ENCODE measurements at places on chromosomes 16 and 17.

GRCh38 chr16:8919934-8920462, 37.8 kb downstream of the LITAFD start:
- DNase-seq: no peak

GRCh38 chr17:80921159-80921558, 70.5 kb upstream of the CHMP6 start:
- DNase-seq: no peak

DNA sequence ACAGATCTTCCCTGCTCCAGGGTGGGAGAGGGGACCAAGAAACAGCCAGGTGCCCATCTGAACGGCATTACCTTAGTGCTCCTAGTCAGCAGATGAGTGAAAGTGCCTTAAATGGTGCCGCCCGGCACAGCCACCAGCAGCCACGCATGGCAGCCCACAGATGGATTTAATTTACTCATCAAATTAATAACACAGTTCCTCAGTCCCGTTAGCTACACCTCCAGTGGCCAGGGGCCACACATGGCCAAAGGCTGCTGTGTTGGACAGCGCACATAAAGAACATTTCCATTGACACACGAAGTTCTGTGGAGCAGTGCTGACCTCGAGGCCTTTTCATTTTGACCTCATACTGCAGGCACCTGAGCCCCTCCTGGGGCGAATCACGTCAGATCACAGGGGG, 166.3 kb downstream of the CMIP start:
- DNase-seq: no peak

- no peak for DNase-seq
These were observed at the start of gene TRPV2 for GRCh38 chr17:16415031-16415924. TRPV2 (plus strand) TSS chr17:16415571; CDS start chr17:16417669, 2,098 bp downstream.

GRCh38 chr16:84357191-84357651, 11.1 kb upstream of the ATP2C2 start:
- no peak for DNase-seq

DNA sequence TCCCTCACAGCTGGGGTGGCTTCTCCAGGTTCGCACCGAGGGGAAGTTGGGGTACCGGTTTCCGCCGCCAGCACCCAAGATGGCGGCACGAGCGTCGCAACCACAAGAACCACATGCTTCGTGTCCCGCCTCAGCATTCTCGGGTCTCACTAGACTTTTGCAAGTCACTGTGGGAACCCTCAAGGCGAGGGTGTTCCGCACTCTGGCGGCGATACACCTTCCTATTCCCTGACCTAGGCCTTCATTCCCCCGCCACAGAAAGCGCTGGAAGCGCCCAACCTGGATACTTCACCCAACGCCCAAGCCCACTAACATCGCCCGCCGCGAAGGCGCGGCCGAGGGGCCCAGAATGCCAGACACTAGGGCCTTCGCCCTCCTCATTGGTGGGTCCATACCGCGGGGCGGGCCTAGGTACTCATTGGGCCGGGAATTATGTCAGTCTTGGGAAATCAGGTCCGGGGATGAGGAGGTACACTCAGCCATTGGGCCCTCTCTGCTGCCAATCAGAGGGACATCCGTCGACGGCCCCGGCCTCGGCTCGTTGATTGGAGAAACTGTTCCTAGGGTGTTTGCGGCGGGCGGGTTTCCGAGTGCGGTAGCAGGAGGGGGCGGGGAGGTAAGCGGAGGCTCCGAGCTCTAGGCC, at the start of gene NFE2L1:
NFE2L1 (plus strand) TSS at position 619 of the 643 bp plus-strand sequence. CDS start 2,760 bp downstream, outside the sequence.
- DNase-seq: peak; percentile 99

DNA sequence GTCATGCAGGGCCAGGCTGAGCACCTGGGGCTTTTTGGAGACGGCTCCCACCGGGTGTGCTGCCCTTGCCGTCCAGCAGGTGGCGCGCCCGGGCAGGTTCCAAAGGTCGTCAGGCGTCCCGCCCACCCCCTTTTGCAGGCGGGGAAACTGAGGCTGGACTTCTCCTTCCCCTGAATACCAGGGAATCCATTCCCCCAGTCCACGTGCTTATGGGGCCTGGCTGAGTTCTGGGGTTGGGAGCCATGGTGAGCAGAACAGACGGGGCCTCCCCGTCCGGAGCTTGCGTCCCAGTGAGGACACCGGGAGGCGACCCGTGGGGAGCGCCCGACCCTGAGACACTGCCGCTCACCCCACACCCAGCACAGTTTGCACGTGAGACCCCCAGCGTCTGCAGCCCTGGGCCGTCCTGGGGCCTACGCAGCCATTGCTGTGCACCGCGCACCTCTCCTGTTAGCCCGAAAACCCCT, 51.8 kb upstream of the JPH3 start:
- DNase-seq: no peak

DNA sequence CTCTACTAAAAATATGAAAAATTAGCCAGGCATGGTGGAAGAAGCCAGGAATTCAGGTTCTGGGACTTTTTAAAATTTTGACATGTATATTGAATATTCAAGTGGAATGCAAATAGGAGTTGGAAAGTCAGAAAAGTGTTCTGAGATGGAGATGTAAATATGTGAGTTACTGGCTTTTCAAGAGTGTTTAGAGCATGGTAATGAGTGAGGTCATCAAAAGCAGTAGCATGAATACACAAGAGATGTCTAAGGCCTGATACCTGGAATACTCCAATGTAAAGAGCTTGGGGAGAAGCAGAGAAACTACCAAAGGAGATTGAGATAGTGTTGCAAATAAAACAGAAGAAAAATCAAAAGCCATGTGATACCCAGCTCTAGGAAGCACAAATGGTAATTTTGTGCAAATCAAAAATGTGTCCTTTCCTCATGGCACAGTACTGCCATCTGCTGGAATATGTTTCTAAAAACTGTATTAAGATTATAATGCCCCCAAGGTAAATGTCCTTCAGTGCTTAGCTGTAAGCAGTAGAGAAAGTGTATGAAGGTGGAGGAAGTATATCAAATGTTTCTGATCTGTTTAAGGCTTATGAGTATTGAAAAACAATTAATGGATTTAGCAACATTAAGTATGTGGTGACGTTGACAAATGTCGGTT, 908.4 kb downstream of the KCNJ18 start:
- peak; percentile 1 for DNase-seq

DNA sequence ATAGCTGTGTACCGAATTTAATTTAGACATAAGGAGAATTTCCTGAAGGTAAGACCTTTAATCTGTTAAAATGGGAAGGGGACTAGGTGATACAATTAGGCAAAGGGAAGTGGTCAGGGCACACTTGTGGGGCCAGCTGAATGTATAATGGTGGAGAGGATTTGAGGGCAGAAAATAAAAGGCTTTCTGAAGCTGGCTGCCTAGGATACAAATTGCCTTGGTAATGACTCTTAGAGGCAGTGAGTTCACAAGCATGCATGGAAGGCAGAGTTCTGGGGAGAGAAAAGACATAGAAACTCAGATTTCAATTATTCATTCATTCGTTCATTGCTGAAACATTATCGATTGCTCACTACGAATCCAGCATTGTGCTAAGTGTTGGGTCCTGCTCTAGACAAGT, 12.4 kb upstream of the NFAT5 start:
- no peak for DNase-seq

DNA sequence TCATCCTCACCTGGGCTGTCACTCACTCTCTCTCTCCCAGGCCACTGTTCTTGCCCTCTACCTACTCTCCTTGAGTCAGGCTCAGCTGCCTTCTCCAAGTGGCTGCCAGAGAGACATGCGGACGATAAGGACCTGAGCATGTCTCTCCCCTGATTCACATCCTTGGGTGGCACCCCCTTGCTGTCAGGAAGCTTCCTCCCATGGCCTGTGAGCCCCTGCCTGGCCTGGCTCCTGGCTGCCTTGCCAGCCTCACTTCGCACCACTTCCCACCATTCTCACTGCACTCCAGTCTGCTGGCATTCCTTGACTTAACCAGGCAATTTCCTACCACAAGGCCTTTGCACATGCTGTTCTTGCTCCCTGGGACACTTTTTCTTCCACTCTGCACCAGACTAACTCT, 2.7 kb upstream of the ALDH3A1 start:
- DNase-seq: no peak

GRCh38 chr17:32266389-32267301, 1.0 kb downstream of the RHBDL3 start:
- DNase-seq: no peak

Measured in kidney capillary endothelial cell (primary cell).